ENCODE measurements at places on chromosomes 5 and 9.

GRCh38 chr5:122863721-122864120 lies 18.3 kb downstream of the SNX24 start:
- DNase-seq: no peak

GRCh38 chr5:42719034-42719433 lies 37.6 kb upstream of the CCDC152 start:
- no peak for DNase-seq

GRCh38 chr9:35835216-35835632 lies 6.2 kb downstream of the TMEM8B start:
- no peak for DNase-seq

DNA sequence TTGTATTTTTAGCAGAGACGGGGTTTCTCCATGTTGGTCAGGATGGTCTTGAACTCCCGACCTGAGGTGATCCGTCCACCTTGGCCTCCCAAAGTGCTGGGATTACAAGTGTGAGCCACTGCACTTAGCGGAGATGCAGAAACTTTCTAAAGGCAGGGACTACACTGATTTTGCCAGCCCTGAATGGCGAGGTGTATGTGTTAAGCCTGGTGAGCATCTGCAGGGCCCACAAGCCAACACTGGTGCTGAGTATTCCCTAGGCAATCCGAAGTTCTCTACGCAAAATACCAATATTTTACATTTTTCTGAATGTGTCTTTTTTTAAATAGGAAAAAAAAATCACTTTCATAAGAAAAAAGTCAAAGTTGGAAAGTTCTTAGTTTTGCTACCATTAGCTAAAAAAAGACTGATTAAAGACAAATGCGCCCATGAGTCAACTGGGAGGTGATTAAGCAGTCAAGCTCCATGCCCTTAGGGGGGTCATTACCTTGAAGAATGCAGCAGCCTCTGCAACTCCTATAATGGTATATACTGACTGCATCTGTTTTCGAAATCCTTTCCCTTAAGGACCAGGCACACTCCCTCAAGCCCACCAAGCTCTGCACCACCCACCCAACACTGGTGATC lies 502.8 kb downstream of the BNC2 start:
- no peak for DNase-seq
